Activated T-cell treated with anti-CD3 and anti-CD28 coated beads, Interleukin-2, amount 50 U/mL, for 72 hours (primary cell): ENCODE measurements at places on chromosomes 4 and X.
A peak's percentile ranks its signal among the peaks of the same experiment; 100 is the strongest.

DNA sequence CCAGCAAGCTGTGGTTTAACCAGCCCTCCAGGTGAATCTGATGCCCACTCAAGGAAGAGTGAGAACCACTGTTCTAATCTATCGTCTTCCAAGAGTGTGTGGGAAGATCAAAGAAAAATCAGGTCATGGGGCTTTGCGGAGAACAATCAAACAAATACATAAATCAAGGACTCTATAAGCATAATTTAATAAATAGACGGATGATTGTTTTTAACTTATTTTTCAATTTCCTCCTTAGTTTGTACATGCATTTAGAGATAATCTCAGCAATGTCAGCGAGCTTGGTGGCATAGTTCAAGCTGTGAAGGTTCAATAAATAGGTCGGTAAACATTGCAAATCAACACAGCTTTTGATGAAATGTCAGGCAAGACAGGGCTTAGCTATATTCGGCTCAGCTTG is 84.9 kb downstream of the DMD start:
- no peak overlapping the region for H3K4me3 ChIP-seq
- H3K27ac ChIP-seq, result no peak overlapping the region
- H3K4me1 ChIP-seq, result no peaks in the 10 kb centered on the region
- H3K27me3 ChIP-seq, result no peaks in the 10 kb centered on the region

GRCh38 chr4:122798101-122798500 is 28.5 kb upstream of the FGF2 start:
- DNase-seq, result no peak
- no peaks in the 10 kb centered on the region for H3K36me3 ChIP-seq
- H3K4me3 ChIP-seq, result no peak overlapping the region
- peaks cover 11% of the 10 kb centered on the region for H3K4me1 ChIP-seq
- peaks cover 20% of the 10 kb centered on the region for H3K27me3 ChIP-seq

GRCh38 chr4:74570095-74570494 is 125.2 kb downstream of the AREG start:
- no peak for DNase-seq
- H3K36me3 ChIP-seq, result no peaks in the 10 kb centered on the region
- H3K4me1 ChIP-seq, result no peaks in the 10 kb centered on the region
- H3K27me3 ChIP-seq, result no peaks in the 10 kb centered on the region
- H3K4me3 ChIP-seq, result no peak overlapping the region

DNA sequence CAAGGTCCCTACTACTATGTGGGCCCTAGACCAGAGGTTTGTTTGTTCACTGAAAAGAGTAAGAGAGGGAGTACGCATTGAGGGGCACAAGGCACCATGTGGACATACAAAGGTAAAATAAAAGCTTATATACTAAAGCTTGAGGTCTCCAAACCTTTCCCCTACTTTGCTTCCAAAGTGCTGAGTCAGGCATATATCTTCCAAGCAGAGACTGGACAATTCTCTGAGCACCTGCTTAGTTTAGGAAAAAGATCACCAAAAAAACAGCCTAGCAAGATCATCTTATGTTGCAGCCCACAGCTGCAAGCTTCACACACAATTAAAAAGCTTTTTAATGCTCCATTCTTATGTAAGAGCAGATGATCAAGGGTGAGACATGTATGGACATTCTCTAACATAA is 119.5 kb downstream of the WDFY3 start:
- no peak overlapping the region for H3K4me3 ChIP-seq
- H3K4me1 ChIP-seq, result no peaks in the 10 kb centered on the region
- no peak for DNase-seq
- no peaks in the 10 kb centered on the region for H3K36me3 ChIP-seq
- H3K27ac ChIP-seq, result no peak overlapping the region

- no peak overlapping the region for H3K4me3 ChIP-seq
- DNase-seq, result no peak
- H3K4me1 ChIP-seq, result no peaks in the 10 kb centered on the region
- peaks cover 26% of the 10 kb centered on the region for H3K27me3 ChIP-seq
Observed at GRCh38 chrX:129979207-129979920, 3.1 kb upstream of the BCORL1 start.

- H3K27me3 ChIP-seq, result peaks cover 48% of the 10 kb centered on the region
- H3K27ac ChIP-seq, result no peak overlapping the region
- no peaks in the 10 kb centered on the region for H3K4me1 ChIP-seq
- no peak overlapping the region for H3K4me3 ChIP-seq
Observed at GRCh38 chrX:47751670-47752069, 85.0 kb upstream of the ZNF81 start.

- H3K36me3 ChIP-seq, result no peaks in the 10 kb centered on the region
- H3K27ac ChIP-seq, result no peak overlapping the region
- H3K4me1 ChIP-seq, result no peaks in the 10 kb centered on the region
- peaks cover 7% of the 10 kb centered on the region for H3K27me3 ChIP-seq
- H3K4me3 ChIP-seq, result no peak overlapping the region
Observed at GRCh38 chr4:139866276-139866962, 200.8 kb downstream of the MGST2 start.

DNA sequence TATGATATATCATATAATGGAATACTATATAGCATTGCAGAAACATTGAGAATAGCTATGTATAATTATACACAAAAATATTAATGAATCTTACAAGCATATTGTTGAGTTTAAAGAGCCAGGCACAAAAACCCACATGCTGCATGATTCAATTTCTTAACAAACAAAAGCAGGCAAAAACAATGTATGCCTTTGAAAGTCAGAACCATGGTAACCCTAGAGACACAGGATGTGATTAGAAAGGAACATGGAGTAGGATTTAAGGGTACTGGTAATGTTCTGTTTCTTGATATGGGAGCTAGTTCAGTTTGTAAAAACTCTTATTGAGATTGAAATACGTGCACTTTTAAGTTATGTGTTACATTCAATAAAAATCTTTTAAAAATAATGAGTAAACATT is 21.5 kb downstream of the CXCL8 start:
- no peak for DNase-seq
- no peak overlapping the region for H3K4me3 ChIP-seq
- H3K27ac ChIP-seq, result no peak overlapping the region
- no peaks in the 10 kb centered on the region for H3K27me3 ChIP-seq
- no peaks in the 10 kb centered on the region for H3K36me3 ChIP-seq
- no peaks in the 10 kb centered on the region for H3K4me1 ChIP-seq

DNA sequence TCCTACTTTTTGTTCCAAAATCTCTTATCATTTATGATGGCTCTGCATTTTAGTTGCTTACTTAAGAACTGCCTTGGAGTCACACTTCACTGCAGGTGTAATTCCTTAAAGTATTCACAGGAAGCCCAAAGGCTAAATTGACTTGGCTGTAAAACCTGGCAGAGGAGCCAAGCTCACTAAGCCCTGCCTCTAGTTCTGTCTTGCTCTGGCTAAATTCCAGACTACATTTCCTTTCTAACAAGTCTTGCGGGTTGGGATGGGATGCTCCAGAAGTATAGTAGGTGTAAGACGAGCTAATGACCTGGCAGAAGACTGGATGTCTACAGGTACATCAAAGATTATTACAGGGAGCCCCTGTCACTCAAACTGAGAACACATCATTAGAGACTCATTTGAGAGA is 924.0 kb upstream of the INTU start:
- H3K4me3 ChIP-seq, result no peak overlapping the region
- H3K27ac ChIP-seq, result no peak overlapping the region
- H3K27me3 ChIP-seq, result no peaks in the 10 kb centered on the region
- H3K36me3 ChIP-seq, result no peaks in the 10 kb centered on the region
- DNase-seq, result no peak
- no peaks in the 10 kb centered on the region for H3K4me1 ChIP-seq

DNA sequence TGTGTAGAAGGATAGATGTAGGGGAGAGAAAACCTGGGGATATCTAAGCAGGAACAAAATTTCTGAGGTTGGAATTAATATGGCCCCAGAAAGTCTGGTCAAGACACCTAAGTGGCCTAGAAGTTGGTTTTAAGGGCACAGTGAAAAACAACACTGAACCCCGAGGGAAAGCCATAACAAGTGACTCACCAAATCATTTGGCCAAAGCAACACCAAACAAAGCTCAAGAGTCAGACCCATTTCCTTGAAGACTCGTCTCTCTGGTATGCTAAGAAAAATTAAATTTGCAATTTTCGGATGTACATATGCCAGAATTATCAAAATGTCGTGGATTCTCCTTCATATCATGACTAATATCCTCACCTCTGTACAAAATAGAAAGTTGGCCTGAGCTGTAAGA is 162.9 kb downstream of the SMIM20 start:
- H3K4me3 ChIP-seq, result peak overlapping the region; percentile 80
- H3K4me1 ChIP-seq, result peaks cover 77% of the 10 kb centered on the region
- no peaks in the 10 kb centered on the region for H3K27me3 ChIP-seq
- no peak for DNase-seq
- H3K27ac ChIP-seq, result peak overlapping the region; percentile 98
- H3K36me3 ChIP-seq, result peaks cover 17% of the 10 kb centered on the region

- no peak overlapping the region for H3K27ac ChIP-seq
- H3K4me1 ChIP-seq, result no peaks in the 10 kb centered on the region
- H3K36me3 ChIP-seq, result no peaks in the 10 kb centered on the region
Observed at GRCh38 chrX:153625271-153626024, 21.6 kb upstream of the DUSP9 start.

- H3K36me3 ChIP-seq, result no peaks in the 10 kb centered on the region
- no peak overlapping the region for H3K27ac ChIP-seq
- H3K4me3 ChIP-seq, result no peak overlapping the region
- no peaks in the 10 kb centered on the region for H3K4me1 ChIP-seq
- no peak for DNase-seq
Observed at GRCh38 chr4:165096776-165097175, 15.9 kb downstream of the TMEM192 start.

GRCh38 chr4:108483650-108484049 is 136.7 kb upstream of the RPL34 start:
- DNase-seq, result no peak
- H3K36me3 ChIP-seq, result no peaks in the 10 kb centered on the region
